ENCODE measurements at places on chromosomes 5 and 9.

GRCh38 chr5:100430268-100431195 lies 104.6 kb upstream of the FAM174A start:
- no peak for DNase-seq

GRCh38 chr5:123819833-123820232 lies 307.9 kb downstream of the CSNK1G3 start:
- no peak for DNase-seq

GRCh38 chr9:126805554-126806262 lies 868 bp downstream of the ZBTB43 start:
- DNase-seq: no peak

DNA sequence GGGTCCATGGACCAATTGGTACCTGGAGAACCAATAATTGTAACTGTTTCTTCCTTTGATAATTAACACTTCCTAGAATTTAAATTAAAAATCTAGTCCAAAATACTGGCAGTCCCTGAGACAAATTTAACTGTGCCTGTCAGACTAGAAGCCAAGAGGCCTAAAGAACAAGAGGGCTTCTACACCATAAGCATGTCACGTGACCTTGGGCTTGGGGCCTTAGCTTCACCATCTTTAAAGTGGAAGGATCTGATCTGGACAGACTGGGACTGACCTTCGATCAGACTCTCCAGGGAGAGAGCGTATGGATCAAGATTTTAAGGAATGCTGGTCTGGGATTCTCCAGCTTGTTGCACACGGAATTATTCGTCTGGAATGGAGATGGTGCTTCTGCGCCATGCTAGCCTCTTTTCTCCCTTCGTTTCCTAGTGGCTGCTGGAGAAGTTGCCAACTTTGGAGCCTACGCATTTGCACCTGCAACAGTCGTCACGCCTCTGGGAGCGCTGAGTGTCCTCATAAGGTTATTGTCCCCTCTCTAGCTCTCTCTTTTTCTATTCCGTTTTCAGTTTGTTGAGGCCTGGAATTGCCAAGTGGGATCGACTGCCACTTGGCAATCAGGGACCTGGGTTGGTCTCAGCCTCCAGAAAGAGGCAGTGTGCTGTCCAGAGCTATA lies 8.4 kb downstream of the NIPAL4 start:
- no peak for DNase-seq

All from mesothelial cell of epicardium (in vitro differentiated cells).